ENCODE measurements at places on chromosomes 16 and 17.

- peaks cover 47% of the 10 kb centered on the region for H3K4me1 ChIP-seq
- peak within 1 kb of the TSS; percentile 95 for H3K27ac ChIP-seq
- H3K4me3 ChIP-seq: peak within 1 kb of the TSS; percentile 91
- DNase-seq: peak; percentile 97
Measured at GRCh38 chr17:36948717-36949460, at the start of gene AATF. AATF (plus strand) TSS chr17:36948954; CDS start chr17:36949126, 172 bp downstream.

GRCh38 chr17:60149691-60150582, at the start of gene CA4:
CA4 (plus strand) TSS chr17:60149973; CDS start chr17:60150035, 62 bp downstream.
- H3K36me3 ChIP-seq: peaks cover 3% of the 10 kb centered on the region
- peak within 1 kb of the TSS; percentile 69 for H3K4me3 ChIP-seq
- H3K27me3 ChIP-seq: peaks cover 60% of the 10 kb centered on the region

DNA sequence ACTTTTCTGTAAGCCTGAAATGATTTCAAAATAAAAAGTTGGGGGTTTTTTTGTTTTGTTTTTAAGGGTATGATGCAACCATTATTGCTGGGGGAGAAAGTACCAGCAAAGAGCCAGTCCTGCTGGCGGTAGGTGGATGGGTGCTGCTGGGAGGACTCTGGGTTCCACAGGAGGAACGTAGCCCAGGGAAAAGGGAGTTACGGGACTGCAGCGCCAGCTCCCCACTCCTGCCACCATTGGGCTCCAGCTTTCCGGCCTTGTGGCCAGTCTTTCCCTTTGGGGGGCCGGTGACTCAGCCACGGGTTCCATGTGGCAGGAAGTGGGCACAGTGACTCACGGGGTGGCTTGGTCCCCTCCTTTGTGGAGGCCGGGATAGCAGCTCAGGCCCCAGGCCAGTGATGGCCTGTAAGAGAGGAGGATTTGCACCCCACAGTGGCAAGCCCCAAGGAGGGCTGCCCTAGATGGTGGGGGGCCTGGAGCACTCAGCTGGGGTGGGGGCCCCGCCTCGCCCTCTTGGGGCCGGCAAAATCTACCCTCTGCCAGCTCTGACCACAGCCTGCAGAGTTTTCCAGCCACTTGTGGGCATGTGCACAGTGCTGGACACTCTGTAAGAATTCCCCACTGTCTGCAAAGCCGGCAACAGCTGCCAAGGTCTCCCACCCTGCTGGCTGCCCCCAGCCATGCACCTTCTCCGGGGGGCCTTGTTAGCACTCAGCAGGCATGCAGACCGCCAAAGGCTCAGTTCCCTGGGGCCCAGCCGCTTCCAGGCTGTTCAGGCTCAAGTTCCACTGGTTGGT, 30.4 kb downstream of the SOCS3 start:
- peaks cover 3% of the 10 kb centered on the region for H3K36me3 ChIP-seq
- no peak for DNase-seq
- H3K4me1 ChIP-seq: peaks cover 27% of the 10 kb centered on the region
- H3K27me3 ChIP-seq: no peaks in the 10 kb centered on the region
- H3K4me3 ChIP-seq: no peak overlapping the region
- H3K27ac ChIP-seq: peak overlapping the region; percentile 49

DNA sequence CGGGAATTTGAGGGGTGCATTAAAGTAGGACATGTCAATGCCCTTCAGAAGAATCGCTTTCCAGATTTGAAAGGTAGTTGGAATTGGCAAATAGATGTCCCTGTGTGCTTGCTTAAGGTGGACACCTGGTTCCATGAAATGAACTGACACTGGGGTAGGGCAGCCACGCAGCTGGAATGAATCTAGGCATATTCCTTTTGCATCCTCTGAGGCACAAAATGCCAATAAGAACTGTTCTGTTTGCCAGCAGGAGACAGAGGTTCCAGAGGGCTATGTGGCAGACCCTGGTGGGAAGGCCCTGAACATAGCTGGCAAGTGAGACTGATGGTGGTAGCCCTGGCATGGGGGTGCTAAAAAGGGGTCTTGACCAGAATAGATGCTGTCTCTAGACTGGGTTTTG, 61.5 kb downstream of the SLC6A2 start:
- H3K27me3 ChIP-seq: peaks cover 43% of the 10 kb centered on the region
- peaks cover 2% of the 10 kb centered on the region for H3K4me1 ChIP-seq
- H3K27ac ChIP-seq: no peak overlapping the region

DNA sequence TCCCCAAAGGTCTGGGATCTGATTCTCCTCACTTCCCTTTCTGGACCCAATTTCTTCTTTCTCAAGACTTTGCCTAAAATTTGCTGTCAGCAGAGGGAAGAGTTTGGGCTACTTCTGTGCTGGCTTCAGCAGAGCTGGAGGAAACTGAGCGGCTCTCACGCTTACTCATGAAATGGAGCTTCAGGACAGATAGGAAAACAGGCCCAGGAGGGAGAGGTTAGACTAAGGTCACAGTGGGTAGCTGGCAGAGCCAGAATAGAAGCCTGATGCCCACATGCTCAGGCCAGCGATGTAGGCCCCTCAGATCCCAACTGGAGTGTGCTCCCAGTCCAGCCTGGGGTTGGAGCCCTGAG, 593 bp downstream of the SLC38A7 start:
- H3K27me3 ChIP-seq: no peaks in the 10 kb centered on the region
- peaks cover 26% of the 10 kb centered on the region for H3K4me1 ChIP-seq
- peak overlapping the region; percentile 88 for H3K27ac ChIP-seq

DNA sequence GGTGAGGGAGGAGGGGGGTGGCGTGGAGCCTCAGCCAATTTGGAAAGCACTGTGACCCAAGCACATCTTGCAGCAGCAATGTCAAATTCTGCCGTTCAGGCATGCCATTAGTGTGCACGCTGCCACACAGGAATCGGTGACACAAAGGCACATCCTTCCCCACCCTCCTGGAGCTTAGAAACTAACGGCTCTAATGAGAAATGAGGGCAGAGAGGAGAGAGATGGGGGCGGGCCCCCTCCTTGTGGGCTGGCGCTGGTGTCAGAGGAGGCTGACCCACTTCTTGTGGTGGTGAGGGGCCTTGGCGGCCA, 94.8 kb downstream of the RTN4RL1 start:
- peaks cover 5% of the 10 kb centered on the region for H3K36me3 ChIP-seq
- H3K27ac ChIP-seq: no peak overlapping the region
- no peaks in the 10 kb centered on the region for H3K4me1 ChIP-seq

DNA sequence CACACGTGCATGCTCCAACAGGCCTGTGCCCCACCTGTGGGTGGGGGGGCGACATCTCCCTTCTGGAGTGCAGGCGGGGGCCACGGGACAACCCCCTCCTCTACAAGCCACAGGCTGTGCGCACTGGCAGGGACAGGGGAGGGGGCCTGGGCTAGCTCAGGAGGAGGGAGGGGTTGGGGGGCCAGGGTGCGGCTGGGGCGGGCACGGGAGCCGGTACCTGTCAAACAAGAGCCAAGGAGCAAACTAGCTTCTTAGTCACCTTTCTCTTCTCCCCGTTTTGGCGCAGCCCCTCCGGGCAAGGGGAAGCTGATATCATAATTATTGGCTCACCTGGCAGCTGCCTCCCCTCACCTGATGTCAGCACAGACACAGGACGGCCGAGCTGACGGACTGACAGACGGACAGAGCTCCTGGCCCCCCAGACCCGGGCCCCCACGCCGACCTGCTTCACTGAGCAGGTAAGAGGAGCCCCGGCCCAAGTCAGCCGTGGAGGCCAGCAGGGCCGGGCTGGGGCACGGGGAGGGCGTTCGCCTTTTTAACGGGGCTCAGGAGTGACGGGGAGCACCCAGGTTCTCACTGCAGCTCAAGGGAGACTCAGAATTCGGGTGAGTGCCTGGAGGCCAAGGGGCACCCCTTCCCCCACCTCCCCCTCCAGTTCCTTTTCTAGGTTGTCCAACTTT, at the start of gene FOXN1:
Gene FOXN1, plus strand, starts transcription at position 363 of the 680 bp plus-strand sequence. CDS start 17,622 bp downstream, outside the sequence.
- peaks cover 3% of the 10 kb centered on the region for H3K36me3 ChIP-seq
- no peaks in the 10 kb centered on the region for H3K4me1 ChIP-seq
- no peak within 1 kb of the TSS for H3K27ac ChIP-seq
- no peak within 1 kb of the TSS for H3K4me3 ChIP-seq
- H3K27me3 ChIP-seq: peaks cover 57% of the 10 kb centered on the region

Measured in effector memory CD8-positive, alpha-beta T cell (primary cell).